ENCODE measurements at places on chromosomes 3 and 15. TPM values are rescaled to one million over a fixed set of nuclear protein-coding genes. Genes with fewer than 3 reads are reported as not detected.

Gene TGM4
- not detected for total RNA-seq

GRCh38 chr3:78353231-78353630 is 1313.3 kb downstream of the ROBO2 start:
- DNase-seq, result no peak

Gene VILL
- total RNA-seq, result 6.1 TPM

Gene OXTR
- total RNA-seq, result 8.4 TPM

- no peak for DNase-seq
Measured at GRCh38 chr15:82986442-82986780, 401 bp downstream of the RAMAC start.

GRCh38 chr3:45277636-45278035 is 51.5 kb upstream of the TMEM158 start:
- DNase-seq, result no peak

- DNase-seq, result no peak
Measured at GRCh38 chr3:94912656-94913055, 849.8 kb downstream of the NSUN3 start.

DNA sequence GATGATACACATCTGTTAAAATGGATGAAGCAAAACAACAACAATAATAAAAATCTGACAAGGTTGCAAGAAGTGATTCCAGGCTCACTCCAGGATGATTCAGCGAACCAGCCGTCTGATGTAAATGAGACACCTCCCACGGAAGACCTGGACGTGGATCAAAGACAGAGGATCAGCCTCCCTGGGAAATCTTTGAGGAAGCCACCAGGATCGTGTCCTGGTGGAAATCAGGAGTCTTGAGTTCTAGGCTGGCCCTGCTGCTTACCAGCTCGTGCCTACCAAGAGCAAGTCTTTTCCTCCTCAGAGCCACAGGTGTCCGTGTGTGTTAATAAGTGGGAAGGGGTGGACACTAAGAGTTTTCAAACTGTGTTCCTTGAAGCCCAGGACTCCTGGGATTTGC is 15.3 kb upstream of the ADCY5 start:
- no peak for DNase-seq

Gene SMCO1
- not detected for total RNA-seq

DNA sequence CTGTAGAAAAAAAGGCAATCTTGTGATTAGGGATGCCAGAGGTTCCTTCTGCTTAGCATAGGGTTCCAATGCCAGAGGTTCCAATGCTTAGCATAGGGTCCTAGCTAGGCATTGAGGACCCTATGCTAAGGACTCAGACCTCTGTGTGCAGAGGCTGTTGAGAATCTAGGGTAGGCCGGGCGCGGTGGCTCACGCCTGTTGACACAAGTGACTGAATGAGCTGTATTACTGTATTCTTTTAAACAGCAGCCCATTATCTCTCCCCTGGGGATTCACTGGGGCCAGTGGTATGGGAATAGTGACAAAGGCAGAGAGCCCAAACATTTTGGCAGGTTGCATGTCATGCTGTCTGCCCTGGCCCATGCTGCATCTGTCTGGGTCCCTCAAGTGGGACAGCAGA is 16.2 kb downstream of the PAK6 start:
- no peak for DNase-seq

Gene POU1F1
- not detected for total RNA-seq

Gene GOLGA8G
- not detected for total RNA-seq

Gene SPRED1
- total RNA-seq, result 12.3 TPM

GRCh38 chr3:14145236-14145635 is 20.4 kb downstream of the TMEM43 start:
- DNase-seq, result no peak

DNA sequence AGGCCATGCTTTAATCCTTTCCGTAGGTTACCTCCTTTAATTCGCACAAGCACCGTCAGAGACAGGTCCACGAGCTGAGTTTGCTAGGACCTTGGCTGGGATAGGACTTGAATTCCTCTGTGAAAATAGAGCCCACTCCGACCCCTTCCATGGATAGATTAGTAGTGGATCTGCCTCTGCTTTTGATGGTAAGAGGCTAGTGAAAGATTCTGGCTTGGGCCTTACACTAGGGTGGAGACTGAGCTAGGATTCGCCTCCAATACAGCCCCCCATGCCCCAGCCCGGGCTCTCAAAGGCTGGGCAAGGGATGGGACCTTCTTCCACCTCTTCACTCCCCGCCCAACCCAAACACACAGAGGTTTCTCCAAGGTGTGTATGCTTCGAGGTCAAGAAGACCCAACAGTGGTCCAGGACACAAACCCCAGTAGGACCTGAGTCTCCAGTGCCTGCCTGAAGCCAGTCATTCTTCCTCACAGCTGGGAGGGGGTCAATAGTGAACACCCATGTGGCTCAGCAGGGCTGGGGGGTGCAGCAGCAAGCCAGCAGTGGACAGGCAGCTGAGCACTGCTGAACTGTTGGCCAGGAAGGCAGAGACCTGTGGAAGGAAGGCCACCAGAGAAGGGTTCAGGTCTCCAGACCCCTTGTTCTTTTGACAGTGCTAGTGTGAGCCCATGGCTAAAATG is 75.7 kb downstream of the SPSB4 start:
- DNase-seq, result no peak

DNA sequence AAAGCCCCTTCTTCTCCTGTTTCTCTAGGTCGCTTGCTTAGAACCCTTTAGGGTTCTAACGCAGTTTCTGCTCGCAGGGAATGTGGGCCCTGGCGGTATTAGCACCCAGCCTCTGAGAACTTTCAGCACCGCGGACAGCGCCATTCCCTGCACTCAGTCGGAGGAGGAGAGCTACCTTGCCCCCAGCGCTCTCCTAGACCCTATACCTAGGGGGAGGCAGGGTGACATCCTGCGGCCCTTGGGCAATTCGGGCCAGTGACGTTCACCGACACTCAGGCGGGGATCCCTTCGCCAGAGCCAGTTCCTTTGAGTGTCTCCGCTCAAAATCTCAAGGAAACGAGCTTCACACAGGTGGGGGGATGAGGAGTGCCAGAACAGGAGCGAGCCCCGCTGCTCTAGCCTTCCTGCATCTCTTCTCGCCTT is 1.3 kb downstream of the SLC7A14 start:
- no peak for DNase-seq

DNA sequence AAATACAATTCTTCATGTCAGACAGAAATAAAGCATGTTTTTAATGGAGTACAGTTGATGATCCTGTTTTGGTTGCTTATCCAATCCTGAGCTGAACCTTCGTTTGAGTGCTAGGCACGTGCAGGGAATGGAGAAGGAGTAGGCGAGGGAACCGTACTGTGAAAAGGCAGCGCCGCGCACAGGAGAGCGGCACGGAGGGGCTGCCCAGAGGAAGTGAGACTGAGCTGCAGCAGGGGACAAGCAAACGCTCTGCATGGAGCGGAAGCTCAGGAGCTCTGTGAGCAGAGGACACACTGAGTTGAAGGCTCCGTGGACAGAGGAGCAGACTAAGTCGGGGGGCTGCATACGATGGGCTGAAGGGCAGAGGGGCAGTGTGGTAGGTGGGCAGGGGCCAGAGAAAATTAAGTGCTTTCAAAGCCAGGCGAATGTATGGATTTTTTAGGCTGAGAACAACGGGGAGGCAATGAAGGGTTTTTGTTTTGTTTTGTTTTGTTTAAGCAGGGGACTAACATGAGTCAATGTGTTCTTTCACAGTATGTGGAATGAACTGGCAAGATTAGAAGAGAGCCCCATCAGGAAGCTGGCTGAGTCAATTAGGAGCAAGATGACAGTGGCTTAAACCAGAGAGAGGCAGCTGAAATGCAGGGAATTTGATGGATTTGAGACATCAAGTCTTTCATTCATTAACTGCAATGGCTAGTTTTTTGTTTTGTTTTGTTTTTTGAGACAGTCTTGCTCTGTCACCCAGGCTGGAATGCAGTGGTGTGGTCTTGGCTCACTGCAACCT is 23.8 kb upstream of the TM2D3 start:
- peak; percentile 16 for DNase-seq

- DNase-seq, result no peak
Measured at GRCh38 chr15:43876872-43877271, 50.1 kb downstream of the WDR76 start.

Gene ZBTB47
- total RNA-seq, result 6.2 TPM

DNA sequence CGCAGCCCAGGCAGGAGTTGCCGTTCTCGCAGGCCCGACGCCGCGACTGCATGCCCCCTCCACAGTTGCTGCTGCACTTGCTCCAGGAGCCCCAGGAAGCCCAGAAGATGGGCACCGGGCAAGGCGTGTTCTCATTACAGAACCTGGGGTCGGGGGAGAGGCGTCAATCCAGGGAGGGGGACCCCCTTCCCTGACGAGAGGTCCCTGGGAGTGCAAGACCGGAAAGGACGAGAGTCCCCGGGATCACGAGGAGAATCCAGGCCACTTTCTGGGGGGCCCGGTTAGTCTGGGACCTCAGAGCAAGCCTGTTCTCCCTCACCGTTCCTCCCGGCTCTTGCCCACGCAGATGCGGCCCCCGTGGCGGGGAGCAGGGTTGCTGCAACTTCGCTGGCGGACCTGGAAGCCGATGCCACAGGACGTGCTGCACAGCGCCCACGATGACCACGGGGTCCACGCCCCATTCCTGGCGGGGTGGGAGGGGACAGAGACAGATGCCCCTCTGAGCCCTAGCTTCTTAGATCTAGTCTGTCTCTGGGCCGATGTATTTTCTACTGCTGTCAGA is 113.9 kb downstream of the SEMA5B start:
- no peak for DNase-seq

DNA sequence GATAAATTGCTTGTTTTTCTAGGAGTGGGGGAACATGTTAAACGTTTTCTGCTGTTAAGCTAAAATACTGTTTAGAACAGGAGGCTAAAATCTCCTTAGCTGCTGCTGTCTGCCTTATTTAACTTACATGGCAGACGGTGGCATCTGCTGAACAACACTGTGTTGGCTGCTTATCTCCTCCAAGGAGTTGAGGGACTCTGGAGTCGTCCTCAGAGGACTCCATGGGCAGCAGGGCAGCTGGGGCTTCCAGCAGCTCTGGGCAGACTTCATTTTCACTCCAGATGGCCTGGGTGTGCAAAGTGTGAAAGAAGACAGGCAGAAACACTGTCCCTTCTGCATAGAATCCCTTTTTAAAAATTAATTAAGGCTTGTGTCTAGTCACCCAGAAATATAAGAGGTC is 52.9 kb upstream of the NUDT16 start:
- DNase-seq, result no peak

- no peak for DNase-seq
Measured at GRCh38 chr3:128486681-128487537, 6.1 kb downstream of the GATA2 start.

DNA sequence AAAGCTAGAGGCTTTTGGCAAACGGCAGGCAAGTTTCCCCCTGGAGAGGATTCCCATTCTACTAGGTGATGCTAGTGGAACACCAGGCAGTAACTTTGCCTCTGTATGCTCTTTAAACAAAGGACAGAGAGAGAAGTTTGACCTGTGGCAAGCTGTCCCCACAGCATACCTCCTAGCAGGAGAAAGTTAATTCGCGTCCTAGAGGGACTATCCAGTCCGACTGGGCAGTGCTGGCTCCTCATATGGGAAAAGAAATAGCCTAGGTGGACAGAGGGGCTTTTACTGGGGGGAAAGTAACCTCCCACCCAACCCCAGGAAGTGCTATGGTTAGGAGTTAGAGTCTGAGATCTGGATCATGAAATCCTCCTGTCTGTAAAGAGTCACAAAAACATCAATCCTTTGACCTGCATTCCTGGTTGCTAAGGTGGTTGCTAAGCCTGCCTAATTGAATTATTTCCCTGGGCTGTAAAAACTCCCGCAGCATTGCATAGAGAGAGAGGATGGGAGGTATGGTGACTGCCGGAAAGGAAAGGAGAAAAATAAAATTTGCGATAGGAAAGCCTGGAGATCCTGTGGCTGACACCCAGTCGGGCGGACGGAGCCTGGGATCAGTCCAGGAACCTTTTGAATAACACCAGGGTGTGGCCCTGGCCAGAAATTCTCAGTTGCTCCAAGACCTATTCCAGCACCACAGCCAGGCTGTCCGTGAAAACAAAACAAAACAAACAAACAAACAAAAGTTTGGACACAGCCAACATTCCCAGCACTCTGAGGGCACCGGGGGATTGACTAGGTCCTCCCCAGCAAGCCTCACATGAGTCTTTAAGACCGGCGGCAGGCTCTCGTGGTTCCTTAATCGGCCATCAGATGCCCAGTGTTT is 67.7 kb upstream of the ATP11B start:
- no peak for DNase-seq

GRCh38 chr3:88105325-88105724 is 44.4 kb upstream of the C3orf38 start:
- no peak for DNase-seq

- DNase-seq, result no peak
Measured at GRCh38 chr3:189690237-189690636, 59.0 kb downstream of the TP63 start.

- DNase-seq, result no peak
Measured at GRCh38 chr15:45657254-45657653, 22.4 kb downstream of the SQOR start.

- no peak for DNase-seq
Measured at GRCh38 chr3:184553385-184553784, 8.2 kb upstream of the EPHB3 start.

- DNase-seq, result no peak
Measured at GRCh38 chr3:14523792-14524191, 16.4 kb downstream of the GRIP2 start.

Gene GUCA1C
- 0.23 TPM for total RNA-seq

- DNase-seq, result no peak
Measured at GRCh38 chr15:83558146-83558545, 95.8 kb upstream of the ADAMTSL3 start.

Gene UQCC5
- total RNA-seq, result 1.4 TPM

Gene HOMER2
- 48.8 TPM for total RNA-seq

Gene PLCB2
- 0.81 TPM for total RNA-seq

Gene FBXO40
- not detected for total RNA-seq

DNA sequence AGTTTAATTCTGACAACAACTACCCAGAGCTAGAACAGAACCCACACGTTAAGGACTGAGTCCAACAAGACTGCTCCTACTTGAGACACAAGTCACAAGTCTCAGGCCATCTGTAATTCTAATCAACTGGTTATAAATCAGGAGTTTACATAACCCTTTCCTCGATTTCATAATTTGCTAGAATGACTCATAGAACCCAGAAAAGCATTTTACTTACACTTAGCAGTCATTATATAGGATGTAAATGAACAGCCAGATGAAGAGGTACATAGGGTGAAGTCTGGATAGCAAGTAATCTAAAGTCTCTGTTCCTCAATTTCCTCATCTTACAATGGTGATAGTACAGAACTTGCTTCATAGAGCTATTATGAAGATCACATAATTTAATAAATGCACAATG is 1018.2 kb downstream of the DIPK2A start:
- DNase-seq, result no peak

Gene MESP1
- total RNA-seq, result 2.7 TPM

GRCh38 chr15:39937696-39938095 is 3.8 kb downstream of the EIF2AK4 start:
- DNase-seq, result no peak

GRCh38 chr3:48898383-48899234 is at the start of gene SLC25A20:
TSS of gene SLC25A20 (minus strand) at chr3:48898882. CDS start at chr3:48898794, 88 bp downstream.
- DNase-seq, result no peak

- peak; percentile 84 for DNase-seq
Measured at GRCh38 chr3:177824190-177824786, 627.0 kb upstream of the TBL1XR1 start.
